Stomach (tissue), 19 donors: ENCODE measurements at places on chromosomes 4 and X. TPM values are rescaled to one million over a fixed set of nuclear protein-coding genes. Genes with fewer than 3 reads are reported as not detected.

DNA sequence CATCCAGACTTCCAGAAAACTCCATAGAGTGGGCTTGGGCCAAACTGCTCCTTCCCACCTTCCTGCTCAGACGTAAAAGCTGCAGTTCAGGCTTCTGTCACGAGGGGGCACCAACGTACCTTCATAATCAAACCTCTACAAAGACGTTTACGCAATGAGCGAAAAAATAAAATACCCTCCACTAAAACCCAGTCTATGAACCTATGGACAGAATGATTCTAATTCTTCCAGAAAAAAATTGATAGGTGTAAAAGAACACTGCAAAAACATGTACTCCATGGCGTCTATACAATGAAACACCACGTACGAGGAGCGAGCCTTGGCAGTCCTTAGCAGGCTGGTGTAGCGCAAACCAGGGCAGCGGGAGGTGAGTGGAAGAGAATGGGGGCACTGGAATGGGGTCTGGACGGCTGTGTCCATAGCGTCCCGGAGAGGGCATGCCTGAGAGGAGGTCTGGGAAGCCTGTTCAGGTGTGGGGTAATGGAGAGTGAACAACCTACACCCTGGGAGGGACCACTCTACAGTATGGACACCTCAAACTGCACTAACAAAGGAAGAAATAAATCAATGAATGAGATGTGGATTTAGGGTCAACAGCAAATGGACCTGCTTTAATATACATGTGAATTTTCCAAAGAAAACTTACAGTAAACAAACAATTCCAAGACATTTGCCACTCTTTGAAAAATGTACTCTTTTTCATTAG is 14.4 kb upstream of the RAB40A start:
- H3K4me1 ChIP-seq, result no peaks in the 10 kb centered on the region
- no peaks in the 10 kb centered on the region for H3K27me3 ChIP-seq
- no peaks in the 10 kb centered on the region for H3K36me3 ChIP-seq
- H3K27ac ChIP-seq, result no peak overlapping the region

DNA sequence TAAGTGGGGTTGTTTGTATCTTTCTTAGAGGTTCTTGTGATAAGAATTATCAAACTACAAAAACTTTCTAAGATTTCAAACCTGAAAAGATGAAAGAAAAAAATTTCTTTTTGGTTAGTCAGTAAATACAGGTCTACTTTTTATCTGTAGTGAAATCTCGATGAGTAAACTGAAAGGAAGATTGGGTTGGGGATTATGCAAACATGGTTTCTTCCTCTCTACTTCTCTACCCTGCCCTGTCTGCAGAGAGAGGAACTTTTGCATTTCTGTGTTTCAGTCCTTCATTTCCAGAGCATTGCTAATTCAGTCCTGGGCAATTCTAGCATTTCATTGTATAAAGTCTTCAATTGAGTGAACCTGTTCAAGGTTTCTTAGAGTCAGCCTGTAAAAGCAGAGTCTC is 51.6 kb upstream of the IL2 start:
- no peak for DNase-seq
- H3K4me1 ChIP-seq, result no peaks in the 10 kb centered on the region
- no peak overlapping the region for H3K27ac ChIP-seq
- H3K27me3 ChIP-seq, result no peaks in the 10 kb centered on the region

GRCh38 chrX:94686071-94686470 is 1012.1 kb downstream of the FAM133A start:
- DNase-seq, result no peak
- no peak overlapping the region for H3K4me3 ChIP-seq
- H3K27me3 ChIP-seq, result no peaks in the 10 kb centered on the region

DNA sequence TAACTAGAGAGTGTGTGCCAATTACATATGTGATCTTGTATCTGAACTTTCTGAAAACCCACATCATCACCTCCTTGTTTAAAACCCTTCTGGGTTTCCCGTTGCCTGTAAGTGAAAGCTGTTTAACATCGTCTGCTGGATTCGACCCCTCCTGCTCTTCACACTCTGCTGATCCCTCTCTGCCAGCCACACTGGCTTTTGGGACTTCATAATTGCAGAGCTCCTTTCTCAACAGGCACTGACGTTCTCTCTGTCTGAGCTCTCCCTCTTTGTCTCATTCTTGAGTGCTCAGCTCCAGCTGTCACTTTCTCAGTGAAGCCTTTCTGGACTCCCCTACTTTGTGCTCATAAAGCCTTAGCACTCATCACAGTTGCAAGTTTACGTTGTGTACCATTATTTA is 153.9 kb downstream of the CEP135 start:
- no peak overlapping the region for H3K4me3 ChIP-seq
- no peaks in the 10 kb centered on the region for H3K27me3 ChIP-seq
- DNase-seq, result no peak
- H3K36me3 ChIP-seq, result no peaks in the 10 kb centered on the region

GRCh38 chrX:47143894-47144625 is 442 bp downstream of the NDUFB11 start:
- peak overlapping the region; percentile 57 for H3K4me3 ChIP-seq
- peaks cover 35% of the 10 kb centered on the region for H3K4me1 ChIP-seq
- peaks cover 4% of the 10 kb centered on the region for H3K27me3 ChIP-seq
- no peak for DNase-seq

DNA sequence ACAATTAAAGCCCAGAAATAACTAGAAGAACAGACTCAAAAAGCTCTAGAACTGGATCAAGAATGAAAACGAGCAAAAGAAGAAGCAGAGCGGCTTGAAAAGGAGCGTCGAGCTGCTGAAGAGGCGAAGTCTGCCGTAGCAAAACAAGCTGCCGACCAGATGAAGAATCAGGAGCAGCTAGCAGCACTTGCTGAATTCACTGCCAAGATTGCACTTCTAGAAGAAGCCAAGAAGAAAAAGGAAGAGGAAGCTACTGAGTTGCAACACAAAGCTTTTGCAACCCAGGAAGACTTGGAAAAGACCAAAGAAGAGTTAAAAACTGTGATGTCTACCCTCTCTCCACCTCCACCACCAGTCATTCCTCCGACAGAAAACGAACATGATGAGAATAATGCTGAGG is 56.1 kb upstream of the PPP4R3C start:
- H3K27ac ChIP-seq, result no peak overlapping the region
- H3K27me3 ChIP-seq, result no peaks in the 10 kb centered on the region
- no peaks in the 10 kb centered on the region for H3K36me3 ChIP-seq
- H3K4me1 ChIP-seq, result no peaks in the 10 kb centered on the region

GRCh38 chr4:1793496-1793840 is 375 bp downstream of the FGFR3 start:
- peak; percentile 75 for DNase-seq
- peak overlapping the region; percentile 62 for H3K4me3 ChIP-seq
- peaks cover 33% of the 10 kb centered on the region for H3K4me1 ChIP-seq
- peaks cover 8% of the 10 kb centered on the region for H3K27me3 ChIP-seq
- no peaks in the 10 kb centered on the region for H3K36me3 ChIP-seq

- H3K4me1 ChIP-seq, result peaks cover 27% of the 10 kb centered on the region
- H3K4me3 ChIP-seq, result no peak overlapping the region
- no peaks in the 10 kb centered on the region for H3K27me3 ChIP-seq
- no peak for DNase-seq
Observed at GRCh38 chr4:3199653-3200422, 49.1 kb upstream of the MSANTD1 start.

DNA sequence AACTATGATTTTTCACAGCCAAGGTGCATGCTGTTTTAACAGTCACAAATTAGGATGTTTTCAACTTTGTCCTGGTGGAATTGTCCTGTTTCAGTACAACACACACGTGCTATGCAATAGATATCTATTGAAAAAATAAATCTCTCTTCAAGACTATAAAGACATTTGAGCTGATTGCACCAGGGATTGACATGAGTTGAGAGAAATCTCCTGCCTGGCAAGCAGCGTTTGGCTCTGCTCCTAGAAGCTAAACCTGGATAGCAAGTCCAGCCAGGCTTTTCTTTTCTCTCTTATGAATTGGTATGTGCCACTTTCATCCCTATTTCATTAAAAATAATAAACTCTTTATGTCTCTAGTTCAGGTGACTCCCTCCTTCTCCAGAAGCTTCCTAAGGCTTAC is 16.6 kb upstream of the NPNT start:
- no peak for DNase-seq
- no peaks in the 10 kb centered on the region for H3K36me3 ChIP-seq
- H3K27me3 ChIP-seq, result no peaks in the 10 kb centered on the region
- H3K27ac ChIP-seq, result no peak overlapping the region

DNAAF6 gene
- total RNA-seq, result not detected

PCGF3 gene
- 82.6 TPM for total RNA-seq

PRDM8 gene
- 5.1 TPM for total RNA-seq

SAGE1 gene
- total RNA-seq, result not detected

ADGRG4 gene
- 0.29 TPM for total RNA-seq

SLC10A4 gene
- 0.73 TPM for total RNA-seq

SMIM31 gene
- not detected for total RNA-seq

SHROOM3 gene
- total RNA-seq, result 121 TPM

TMEM150C gene
- 8.4 TPM for total RNA-seq

PTTG2 gene
- total RNA-seq, result 2.9 TPM

PWWP3B gene
- not detected for total RNA-seq

RBM46 gene
- not detected for total RNA-seq
